ENCODE measurements at places on chromosomes 7 and 10. TPM values are rescaled to one million over a fixed set of nuclear protein-coding genes. Genes with fewer than 3 reads are reported as not detected.
A peak's percentile ranks its signal among the peaks of the same experiment; 100 is the strongest.

- DNase-seq = peak; percentile 64
These were observed 446.9 kb downstream of the KIF20B start for GRCh38 chr10:90148116-90148855.

PPP1R9A gene
- 0.62 TPM for total RNA-seq

- DNase-seq = no peak
These were observed 27.9 kb upstream of the SLC16A12 start for GRCh38 chr10:89563311-89563710.

GRCh38 chr10:49005270-49005669, 65.6 kb upstream of the LRRC18 start:
- DNase-seq = no peak

DNA sequence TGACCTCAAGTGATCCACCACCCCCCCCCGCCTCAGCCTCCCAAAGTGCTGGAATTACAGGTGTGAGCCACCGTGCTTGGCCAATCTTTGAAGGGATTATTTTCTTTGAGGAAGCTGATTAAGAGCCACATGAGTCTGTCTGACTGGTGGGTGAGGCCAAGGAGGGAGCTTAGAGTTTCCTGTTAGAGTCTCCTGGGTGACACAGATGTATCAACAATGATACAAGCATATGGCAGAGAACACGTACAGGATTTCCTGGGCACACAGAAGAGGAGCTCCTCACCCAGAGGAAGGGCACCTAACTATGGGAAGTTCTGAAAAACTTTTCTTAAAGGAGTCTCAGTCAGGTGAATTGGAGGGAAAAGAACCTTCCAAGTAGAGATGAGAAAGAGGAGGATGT, 69.4 kb downstream of the GOLGA7B start:
- DNase-seq = no peak

PLA2G12B gene
- total RNA-seq = not detected

CDNF gene
- not detected for total RNA-seq

- DNase-seq = no peak
These were observed 62.8 kb upstream of the FAM20C start for GRCh38 chr7:129366-130221.

PALD1 gene
- total RNA-seq = 1.3 TPM

- DNase-seq = no peak
These were observed 72.7 kb downstream of the HACD1 start for GRCh38 chr10:17544465-17544864.

GRCh38 chr7:116934580-116934979, 18.7 kb upstream of the ST7 start:
- DNase-seq = no peak

DNA sequence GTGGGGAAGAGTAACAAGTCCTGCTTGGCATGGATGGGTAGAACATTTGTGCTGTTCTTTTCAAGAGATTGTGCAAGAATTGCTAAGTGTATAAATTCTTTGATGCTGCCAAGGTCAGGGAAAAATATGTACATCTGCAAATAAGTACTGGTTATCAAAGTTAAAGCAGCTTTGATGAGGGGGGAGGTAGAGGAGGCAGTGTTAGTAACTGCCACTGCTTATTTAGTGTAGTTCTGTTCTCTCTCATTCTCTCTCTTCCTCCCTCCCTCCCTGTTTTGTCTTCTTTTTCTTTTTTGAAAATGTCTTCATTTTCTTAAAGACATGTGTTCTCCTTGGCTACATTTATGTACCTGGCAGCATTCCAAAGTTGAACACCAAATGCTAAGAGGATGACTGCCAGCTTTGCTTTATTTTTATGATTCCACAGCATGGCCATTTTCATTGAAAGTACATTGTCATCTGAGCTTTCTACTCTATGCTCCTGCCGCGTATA, 18.6 kb downstream of the CACNB2 start:
- no peak for DNase-seq

MAT1A gene
- 1.7 TPM for total RNA-seq

DNA sequence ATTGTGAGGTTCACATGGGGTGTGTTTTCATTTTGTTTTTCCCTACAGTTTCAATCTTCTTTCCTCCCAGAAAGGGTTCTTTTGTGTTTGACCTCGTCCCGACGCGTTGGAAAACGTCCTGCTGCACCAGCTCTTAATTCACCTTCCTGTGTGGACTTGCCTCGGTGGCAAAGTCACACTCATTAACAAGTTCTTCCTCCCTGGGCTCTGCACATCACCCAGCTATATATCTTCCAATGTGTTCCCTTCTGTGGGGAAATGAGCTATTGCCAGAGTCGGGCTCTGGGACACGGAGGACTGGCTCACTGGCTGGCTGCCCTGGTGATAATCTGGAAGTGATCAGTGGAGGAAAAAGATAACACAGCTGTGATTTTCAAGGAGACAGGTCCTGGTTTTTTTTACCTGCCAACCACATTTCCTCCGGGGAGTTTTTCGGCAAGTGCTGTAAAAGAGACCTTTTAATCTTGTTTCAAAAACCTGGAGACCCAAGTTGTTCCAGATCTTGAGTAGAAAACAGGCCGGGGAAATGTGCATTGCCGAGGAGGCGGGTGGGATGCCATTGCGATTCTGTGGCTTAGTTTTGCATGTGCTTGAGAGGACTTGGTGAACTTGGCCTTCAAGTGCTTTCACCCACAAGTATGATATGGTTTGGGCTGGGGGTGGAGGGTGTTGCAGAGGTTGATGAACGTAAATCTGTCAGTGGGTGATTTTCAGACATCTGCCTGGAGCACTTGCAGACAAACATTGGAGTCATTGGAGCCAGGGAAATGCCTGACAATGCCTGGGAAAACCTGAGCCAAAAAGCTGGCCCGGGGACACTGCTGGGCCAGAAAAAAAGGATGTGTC, 96.5 kb upstream of the CREB5 start:
- no peak for DNase-seq

GRCh38 chr7:130047831-130048230, 3.3 kb downstream of the ZC3HC1 start:
- DNase-seq = no peak

DNA sequence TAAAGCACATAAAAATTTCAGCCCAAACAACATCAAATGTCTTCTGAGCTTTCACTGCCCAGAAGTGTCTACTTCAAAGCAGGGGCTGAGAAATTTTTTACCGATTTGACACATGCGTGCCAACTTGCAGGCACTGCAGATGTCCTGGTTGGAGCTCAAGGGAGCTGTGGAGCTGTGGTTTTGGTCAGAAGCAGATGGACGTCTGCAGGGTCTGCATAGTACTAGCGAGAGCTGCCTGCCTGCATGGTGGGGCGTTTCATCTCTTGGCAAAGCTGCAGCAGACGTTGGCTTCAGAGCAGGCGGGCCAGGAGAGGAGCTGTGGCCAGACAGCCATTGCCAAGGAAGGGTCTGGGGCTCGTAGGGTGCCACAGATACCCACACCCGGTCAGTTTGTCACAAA, 296.7 kb downstream of the GLRX3 start:
- no peak for DNase-seq

GRCh38 chr10:107398115-107398514, 233.6 kb upstream of the SORCS1 start:
- DNase-seq = no peak

NPSR1 gene
- not detected for total RNA-seq

- DNase-seq = peak; percentile 51
These were observed 1193.9 kb downstream of the DNAJB9 start for GRCh38 chr7:109763611-109764010.

- DNase-seq = no peak
These were observed 73.8 kb downstream of the LANCL2 start for GRCh38 chr7:55438757-55439525.

BCCIP gene
- total RNA-seq = 94.4 TPM

DNA sequence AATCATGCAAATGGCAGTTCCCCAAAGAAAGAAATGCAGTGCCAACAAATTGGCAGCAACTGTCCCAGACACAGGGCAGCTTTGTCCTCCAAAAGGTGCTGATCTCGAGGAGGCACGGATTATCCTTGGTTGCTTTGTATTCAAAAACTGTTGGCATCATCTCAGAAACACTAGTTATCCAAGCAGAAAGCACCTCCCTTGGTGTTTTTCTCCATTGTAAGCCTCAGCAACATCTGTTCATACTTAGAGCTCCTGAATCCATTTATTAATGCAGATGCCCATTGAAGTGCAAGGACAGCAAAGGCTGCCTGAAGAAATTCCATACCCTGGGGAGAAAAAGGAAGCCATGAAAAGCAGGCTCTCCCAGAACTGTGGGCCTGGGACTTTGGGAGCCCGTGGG, 1.1 kb upstream of the NPS start:
- no peak for DNase-seq

ZNF853 gene
- 3.7 TPM for total RNA-seq

GRCh38 chr7:141522657-141523342, 28.4 kb upstream of the AGK start:
- DNase-seq = no peak

AGBL3 gene
- not detected for total RNA-seq

SSMEM1 gene
- total RNA-seq = not detected

- DNase-seq = peak; percentile 86
These were observed 184.2 kb downstream of the STK31 start for GRCh38 chr7:23893942-23894891.

SSC4D gene
- total RNA-seq = 1.6 TPM

GIMAP5 gene
- total RNA-seq = 1.2 TPM

DNA sequence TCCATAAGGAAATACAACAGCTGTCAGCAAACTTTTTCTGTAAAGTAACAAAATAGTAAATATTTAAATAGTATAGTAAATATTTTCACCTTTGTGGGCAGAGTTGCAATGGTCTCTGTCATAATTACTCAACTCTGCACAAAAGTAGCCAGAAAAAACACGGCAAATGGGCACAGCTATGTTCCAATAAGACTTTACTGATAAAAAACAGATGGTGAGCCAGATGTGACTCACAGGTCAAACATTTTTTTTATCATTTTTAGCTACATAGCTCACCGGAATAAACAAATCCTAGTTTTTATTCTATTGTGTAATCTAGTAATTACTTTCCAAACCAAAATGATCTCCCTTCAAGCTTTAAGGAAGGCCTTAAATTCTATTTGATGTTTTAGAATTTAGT, 55.3 kb downstream of the NCAPG2 start:
- peak; percentile 65 for DNase-seq

GRCh38 chr7:103704701-103705100, 258.7 kb upstream of the SLC26A5 start:
- DNase-seq = no peak

DNA sequence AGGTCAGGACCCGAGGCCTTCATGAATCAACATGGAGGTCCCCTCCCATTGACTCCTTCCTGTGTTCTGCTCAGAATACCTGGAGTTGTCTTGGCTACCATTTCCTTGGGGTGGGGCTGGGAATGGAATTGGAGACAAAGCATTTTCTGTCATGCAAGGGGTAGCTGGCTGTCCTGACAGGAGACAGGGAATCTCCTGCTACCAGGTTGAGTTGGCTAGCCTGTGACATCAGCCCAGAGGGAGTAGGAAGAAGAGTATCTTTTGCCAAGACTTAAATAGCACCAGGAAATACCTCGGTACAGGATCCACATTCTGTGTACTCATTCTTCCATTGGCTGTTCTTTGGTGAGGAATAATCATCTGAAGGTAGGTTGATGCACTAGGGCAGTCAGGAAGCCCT, 4.9 kb downstream of the ZDHHC16 start:
- DNase-seq = no peak

Data from H4 (cell line).